Keratinocyte (primary cell): ENCODE measurements at places on chromosomes 16 and 17. TPM values are rescaled to one million over a fixed set of nuclear protein-coding genes. Genes with fewer than 3 reads are reported as not detected.

The IFI35 gene
- 22.0 to 34.8 TPM (median 27.6 TPM) in 3 replicates for polyA plus RNA-seq

The TP53TG3 gene
- not detected in 3 replicates for polyA plus RNA-seq

The KRT222 gene
- 0.45 to 0.76 TPM (median 0.49 TPM) in 3 replicates for polyA plus RNA-seq

The IRX3 gene
- polyA plus RNA-seq: 1.7 to 3.3 TPM (median 2.7 TPM) in 3 replicates

The MT1H gene
- 0.79 to 4.0 TPM in 2 of 3 replicates, not detected in the other for polyA plus RNA-seq

The ARSG gene
- polyA plus RNA-seq: 0.41 to 0.51 TPM (median 0.45 TPM) in 3 replicates

The MYH1 gene
- not detected in 3 replicates for polyA plus RNA-seq

The MMP28 gene
- polyA plus RNA-seq: 13.7 to 43.5 TPM (median 21.3 TPM) in 3 replicates

The CASKIN2 gene
- 3.7 to 6.1 TPM (median 6.0 TPM) in 3 replicates for polyA plus RNA-seq

The ATXN7L3 gene
- polyA plus RNA-seq: 29.3 to 33.8 TPM (median 32.8 TPM) in 3 replicates

The FBXO39 gene
- polyA plus RNA-seq: 1.9 to 3.3 TPM (median 2.5 TPM) in 3 replicates

The MAPT gene
- 0.08 to 0.15 TPM (median 0.10 TPM) in 3 replicates for polyA plus RNA-seq

The SLFN14 gene
- polyA plus RNA-seq: not detected in 3 replicates

The WSCD1 gene
- not detected in 3 replicates for polyA plus RNA-seq

The DCUN1D3 gene
- 8.0 to 10.0 TPM (median 9.4 TPM) in 3 replicates for polyA plus RNA-seq

The AMFR gene
- polyA plus RNA-seq: 36.9 to 62.1 TPM (median 38.3 TPM) in 3 replicates

The TTYH2 gene
- 2.2 to 8.5 TPM (median 3.7 TPM) in 3 replicates for polyA plus RNA-seq

The G6PC1 gene
- not detected in 3 replicates for polyA plus RNA-seq

The GRIN2C gene
- not detected in 3 replicates for polyA plus RNA-seq

The TP53TG3D gene
- 0.13 to 0.29 TPM (median 0.22 TPM) in 3 replicates for polyA plus RNA-seq

The ZNF597 gene
- 1.4 to 1.7 TPM (median 1.5 TPM) in 3 replicates for polyA plus RNA-seq

The HOXB4 gene
- polyA plus RNA-seq: 0.46 to 0.89 TPM (median 0.59 TPM) in 3 replicates

The FAHD1 gene
- polyA plus RNA-seq: 29.4 to 59.5 TPM (median 36.8 TPM) in 3 replicates

The CA10 gene
- 0.80 to 2.9 TPM (median 2.2 TPM) in 3 replicates for polyA plus RNA-seq

The KRTAP16-1 gene
- polyA plus RNA-seq: not detected in 3 replicates

The MAP2K3 gene
- polyA plus RNA-seq: 19.0 to 70.2 TPM (median 22.4 TPM) in 3 replicates

The CDR2L gene
- polyA plus RNA-seq: 7.1 to 16.0 TPM (median 9.3 TPM) in 3 replicates

The ETV4 gene
- polyA plus RNA-seq: 20.9 to 49.7 TPM (median 33.6 TPM) in 3 replicates

The CLEC19A gene
- polyA plus RNA-seq: not detected in 3 replicates

The CPHXL2 gene
- not detected in 3 replicates for polyA plus RNA-seq

The SLFN11 gene
- 1.4 to 5.0 TPM (median 3.5 TPM) in 3 replicates for polyA plus RNA-seq
